ENCODE measurements at places on chromosomes 7 and 10. TPM values are rescaled to one million over a fixed set of nuclear protein-coding genes. Genes with fewer than 3 reads are reported as not detected.

The LIPM gene
- not detected for total RNA-seq

The LBX1 gene
- total RNA-seq = not detected

The CHRM2 gene
- 0.12 TPM for total RNA-seq

The ADCYAP1R1 gene
- 0.69 TPM for total RNA-seq

The TMEM130 gene
- total RNA-seq = 8.4 TPM

The ENKUR gene
- 0.10 TPM for total RNA-seq

The KIAA1549 gene
- 1.4 TPM for total RNA-seq

The INSYN2A gene
- not detected for total RNA-seq

The TAS2R5 gene
- total RNA-seq = 0.44 TPM

The EPO gene
- total RNA-seq = not detected

The NPY gene
- total RNA-seq = not detected

The ETV1 gene
- 9.0 TPM for total RNA-seq

The GRM3 gene
- not detected for total RNA-seq

The PNLIPRP1 gene
- total RNA-seq = not detected

The NPSR1 gene
- total RNA-seq = not detected

The TRIM74 gene
- not detected for total RNA-seq

The LHFPL3 gene
- not detected for total RNA-seq

The MYO1G gene
- total RNA-seq = not detected

The NPC1L1 gene
- not detected for total RNA-seq

The CARD11 gene
- under 0.01 TPM for total RNA-seq

The TLX1 gene
- not detected for total RNA-seq
